NCI-H446 (cell line): ENCODE measurements at places on chromosomes 12 and 14.

- no peak for DNase-seq
These were observed 290.8 kb downstream of the ERC1 start for GRCh38 chr12:1281683-1282366.

DNA sequence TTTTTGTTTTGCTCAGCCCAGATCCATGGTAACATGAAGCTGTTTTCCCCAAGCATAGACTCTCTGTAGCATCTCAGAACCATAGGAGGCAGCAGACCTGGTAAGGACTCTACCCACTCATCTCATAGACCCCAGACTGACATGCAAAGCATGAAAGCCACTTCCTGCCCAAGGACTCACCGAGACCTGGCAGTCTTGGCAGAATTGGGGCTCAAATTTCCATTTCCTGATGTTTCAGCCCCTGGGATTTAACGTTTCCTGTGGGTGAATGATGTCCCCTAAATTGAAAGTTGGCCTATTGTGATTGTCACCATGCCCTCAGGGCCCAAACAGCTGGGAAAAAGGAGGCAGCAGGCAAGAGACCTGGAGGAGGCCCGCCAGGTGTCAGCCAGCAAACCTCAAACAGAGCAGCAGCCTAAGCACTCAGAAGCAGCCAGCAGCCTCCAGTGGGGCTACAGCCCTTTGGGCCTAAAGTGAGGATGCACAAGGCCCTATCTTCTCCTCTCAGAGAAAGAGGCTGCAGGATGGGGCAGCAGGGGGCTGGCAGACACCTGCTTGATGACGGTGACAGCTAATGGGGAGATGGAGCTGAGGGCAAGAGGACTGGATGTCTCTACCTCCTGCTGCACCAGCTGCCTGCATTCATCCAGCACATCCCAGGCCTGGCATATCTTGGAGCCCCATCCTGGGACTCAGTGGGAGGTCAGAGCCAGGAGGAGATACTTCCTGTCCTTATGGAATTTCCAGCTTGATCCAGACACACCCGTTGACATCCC lies 8.5 kb downstream of the KRT85 start:
- DNase-seq, result no peak

DNA sequence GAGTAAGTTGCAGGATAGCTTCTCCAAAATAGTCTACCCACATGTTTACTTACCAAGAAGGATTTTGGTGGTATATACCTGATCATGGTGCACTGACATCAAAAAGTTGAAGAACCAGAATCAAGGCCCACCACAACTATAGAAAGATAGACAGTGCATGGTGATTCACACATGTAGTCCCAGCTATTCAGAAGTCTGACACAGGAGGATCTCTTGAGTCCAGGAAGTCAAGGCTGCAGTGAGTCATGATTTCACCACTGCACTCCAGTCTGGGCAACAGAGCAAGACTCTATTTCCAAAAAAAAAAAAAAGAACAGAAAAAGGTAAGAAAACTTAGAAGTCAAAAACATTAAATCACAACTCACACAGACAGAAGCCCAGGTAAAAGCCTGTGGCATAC lies 422.2 kb upstream of the FOXG1 start:
- no peak for DNase-seq

- no peak for DNase-seq
These were observed 59.4 kb upstream of the AMIGO2 start for GRCh38 chr12:47139000-47139681.

DNA sequence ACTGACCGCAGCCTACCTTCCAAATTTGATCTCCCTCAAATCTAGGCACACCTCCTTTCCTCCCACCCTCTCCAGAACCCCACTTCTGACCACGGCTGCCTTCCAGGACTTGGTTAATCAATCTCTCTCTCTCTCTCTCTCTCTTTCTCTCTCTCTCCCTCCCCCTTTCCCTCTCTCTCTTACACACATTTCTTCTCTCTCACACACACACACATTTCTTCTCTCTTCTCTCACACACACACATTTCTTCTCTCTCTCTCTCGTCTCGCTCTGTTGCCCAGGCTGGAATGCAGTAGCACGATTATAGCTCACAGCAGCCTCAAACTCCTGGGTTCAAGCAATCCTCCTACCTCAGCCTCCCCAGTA lies 521 bp upstream of the GMFB start:
- no peak for DNase-seq

- DNase-seq, result no peak
These were observed 499.3 kb downstream of the TMEM132D start for GRCh38 chr12:129404556-129404955.

DNA sequence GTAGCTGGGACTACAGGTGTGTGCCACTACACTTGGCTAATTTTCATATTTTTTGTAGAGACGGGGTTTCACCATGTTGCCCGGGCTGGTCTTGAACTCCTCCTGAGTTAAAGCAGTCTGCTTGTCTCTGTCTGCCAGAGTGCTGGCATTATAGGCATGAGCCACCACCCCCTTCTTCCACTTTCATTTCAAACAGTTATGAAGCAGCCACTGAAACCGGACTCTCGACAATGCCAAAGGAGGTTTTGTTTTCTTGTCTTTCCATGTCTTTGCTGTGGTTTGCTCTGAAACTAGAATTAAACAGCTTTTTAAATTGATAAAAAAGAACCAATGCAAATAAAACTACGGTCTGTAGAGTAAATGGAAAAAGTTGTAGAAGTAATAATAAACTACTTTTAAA lies 30.4 kb downstream of the RAP1B start:
- no peak for DNase-seq
